ENCODE measurements at places on chromosomes 3 and 15.

GRCh38 chr3:42685363-42685881, at the start of gene KLHL40:
Gene KLHL40, plus strand, starts transcription at chr3:42685537. Its CDS starts 82 bp downstream, at chr3:42685619.
- DNase-seq, result no peak

DNA sequence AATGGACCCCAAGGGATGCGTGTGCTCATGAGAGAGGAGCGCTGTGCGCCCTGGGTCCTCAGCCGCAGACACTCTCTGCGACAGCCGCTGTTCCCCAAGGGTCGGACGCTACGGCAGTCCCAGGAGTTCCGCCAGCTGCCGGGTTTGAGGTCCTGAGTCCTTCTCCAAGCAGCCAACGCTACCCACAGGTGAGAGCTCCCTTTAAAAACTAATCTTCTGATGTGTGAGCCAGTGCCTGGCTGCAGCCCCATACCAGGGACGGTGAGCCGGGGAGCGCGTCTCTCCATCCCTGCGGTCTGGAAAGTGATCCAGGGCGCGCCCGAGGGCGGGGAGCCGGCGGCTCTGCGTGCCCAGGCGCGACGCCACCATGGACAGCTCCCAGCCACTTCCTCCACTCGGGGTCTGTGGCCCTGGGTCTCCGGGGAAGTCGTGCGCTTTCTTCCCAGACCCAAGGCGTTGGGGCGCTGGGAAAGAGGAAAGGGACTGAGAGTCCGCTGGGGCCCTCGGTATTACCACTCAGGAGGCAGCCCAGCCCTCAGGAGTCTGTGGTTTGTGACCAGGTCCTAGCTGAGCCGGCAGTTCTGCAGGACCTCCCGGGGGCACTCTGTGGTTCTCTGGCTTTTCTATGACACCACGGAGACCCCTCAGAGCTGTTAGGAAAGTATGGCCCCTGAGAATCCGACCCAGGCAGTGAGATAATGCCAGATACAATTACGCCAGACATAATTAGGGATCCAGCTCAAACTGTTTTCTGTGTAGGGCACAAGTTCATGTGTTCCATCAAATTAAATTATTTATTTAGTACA, 1.4 kb downstream of the CEMIP start:
- no peak for DNase-seq

DNA sequence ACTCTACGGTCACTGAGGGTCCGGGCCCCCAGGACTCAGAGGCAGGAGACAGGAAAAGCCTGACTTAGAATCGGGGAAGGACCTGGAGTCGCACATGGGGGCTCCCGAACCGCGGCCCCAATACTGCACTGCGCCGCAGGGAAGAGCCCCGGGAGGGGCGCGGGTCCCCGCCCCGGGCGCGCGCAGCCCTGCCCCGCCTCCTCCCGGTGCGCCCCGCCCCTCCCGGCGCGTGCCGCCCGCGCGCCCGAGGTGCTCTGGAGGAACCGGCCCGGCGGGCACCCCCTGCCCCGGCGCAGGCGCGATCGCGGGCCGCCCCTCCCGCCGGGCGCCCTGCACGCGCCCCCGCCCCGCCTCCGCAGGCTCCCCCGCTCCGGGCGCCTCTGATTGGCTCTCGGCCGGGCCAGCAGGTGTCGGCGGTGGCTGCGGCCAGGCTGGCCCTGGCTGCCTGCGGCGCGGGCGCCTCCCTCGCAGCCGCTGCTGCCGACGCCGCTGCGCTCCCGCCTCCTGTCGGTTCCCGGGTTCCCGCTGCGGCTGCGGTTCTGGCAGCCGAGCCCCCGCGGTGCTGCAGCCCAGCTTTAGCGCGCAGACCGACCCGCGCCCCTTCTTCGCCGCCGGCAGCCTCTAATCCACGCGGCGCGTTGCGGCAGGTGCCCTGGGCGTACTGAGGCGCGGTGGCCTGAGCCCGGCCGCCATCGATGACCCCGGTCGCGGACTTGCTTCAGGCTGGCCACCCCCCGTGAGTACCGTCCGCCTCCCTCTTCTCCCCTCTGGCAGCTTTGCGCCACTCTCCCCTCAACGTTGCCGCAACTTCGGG, at the start of gene MYRIP:
Gene MYRIP (plus strand): TSS at position 429 of the 814 bp plus-strand sequence. CDS start 91,208 bp downstream, outside the sequence.
- peak; percentile 16 for DNase-seq

DNA sequence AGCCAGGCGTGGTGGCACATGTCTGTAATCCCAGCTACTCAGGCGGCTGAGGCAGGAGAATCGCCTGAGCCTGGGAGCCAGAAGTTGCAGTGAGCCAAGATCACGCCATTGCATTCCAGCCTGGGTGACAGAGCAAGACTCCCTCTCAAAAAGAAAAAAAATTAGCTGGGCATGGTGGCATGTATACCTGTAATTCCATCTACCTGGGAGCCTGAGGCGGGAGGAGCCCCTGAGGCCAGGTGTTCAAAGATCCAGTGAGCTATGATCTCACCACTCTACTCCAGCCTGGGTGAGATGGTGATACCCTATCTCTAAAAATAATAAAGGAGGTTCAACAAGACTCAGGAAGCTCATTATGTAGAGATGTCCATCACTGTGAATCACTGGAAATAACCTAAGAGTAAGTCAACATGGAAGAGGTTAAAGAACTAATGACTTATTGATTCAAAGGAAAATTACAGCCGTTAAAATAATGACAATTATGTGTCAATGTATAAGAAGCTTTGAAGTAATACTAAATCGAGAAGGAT, 19.8 kb upstream of the RAB7A start:
- no peak for DNase-seq

DNA sequence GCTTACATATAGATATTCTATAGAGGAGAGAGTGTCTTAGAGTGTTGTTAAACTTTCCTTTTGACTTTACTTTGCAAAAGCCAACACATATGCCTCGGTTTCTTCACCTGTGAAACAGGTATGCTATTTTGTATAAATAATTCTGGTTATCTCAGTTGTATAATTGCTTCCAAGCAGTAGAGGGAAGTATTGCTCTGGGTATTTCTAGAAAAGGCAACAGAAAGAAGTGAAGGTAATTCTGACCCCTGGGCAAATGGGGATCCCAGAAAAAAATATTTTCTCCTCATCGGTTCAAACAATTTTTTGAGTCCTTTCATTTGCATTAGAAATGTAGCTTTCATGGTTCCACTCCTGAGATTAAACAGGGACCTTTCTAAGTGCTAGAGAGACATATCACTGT, 216.5 kb upstream of the SEMA6D start:
- no peak for DNase-seq

GRCh38 chr15:101488300-101489164, 975 bp downstream of the PCSK6 start:
- DNase-seq, result no peak

- DNase-seq, result no peak
Measured at GRCh38 chr3:96966181-96966929, 152.0 kb downstream of the EPHA6 start.

DNA sequence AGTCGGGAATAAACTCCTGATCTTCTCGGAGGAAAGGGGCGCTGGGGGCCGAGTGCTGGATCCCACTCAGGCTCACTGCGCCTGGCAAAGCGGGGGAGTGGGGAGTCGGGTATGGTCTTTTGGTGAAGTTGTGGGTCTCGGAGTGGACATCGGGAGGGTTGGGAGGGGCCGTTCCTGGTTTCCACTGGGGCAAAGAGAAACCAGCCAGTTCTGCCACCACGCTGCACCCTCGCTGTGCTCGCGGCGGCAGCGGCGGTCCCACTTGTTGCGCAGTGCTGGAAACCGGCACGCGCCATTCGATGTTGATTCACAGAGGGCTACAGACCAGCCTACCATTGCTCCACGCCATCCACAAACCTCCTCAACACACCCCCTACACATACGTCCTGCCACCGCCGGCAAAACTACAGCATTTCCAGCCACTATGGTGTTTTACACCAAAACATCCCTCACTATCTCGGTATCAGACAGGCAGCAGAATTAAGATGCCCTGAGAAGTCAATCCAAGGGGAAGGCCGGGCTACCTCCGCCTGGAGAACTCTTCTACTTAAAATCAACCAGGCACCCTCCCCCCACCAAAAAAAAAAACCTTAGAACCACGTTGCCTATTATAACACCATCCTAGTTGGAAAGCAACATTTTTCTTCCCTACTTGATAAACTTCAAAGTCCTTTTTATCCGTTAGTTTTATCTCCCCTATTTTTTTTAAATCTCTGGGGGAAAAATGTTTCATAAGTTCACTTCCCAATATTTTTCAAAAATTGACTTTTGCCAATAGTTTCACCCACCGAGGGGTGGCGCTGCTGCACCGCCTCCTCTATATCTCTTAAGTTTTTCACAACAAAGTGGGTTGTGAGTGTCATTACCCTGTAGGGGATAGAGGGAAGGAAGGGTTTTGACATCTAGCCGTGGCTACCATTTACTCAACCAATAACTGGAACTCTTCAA, 3.6 kb downstream of the BCL6 start:
- DNase-seq, result peak; percentile 69
